ENCODE measurements at places on chromosomes 3 and 15.

- no peak for DNase-seq
Measured at GRCh38 chr3:13030684-13031083, 42.5 kb downstream of the IQSEC1 start.

DNA sequence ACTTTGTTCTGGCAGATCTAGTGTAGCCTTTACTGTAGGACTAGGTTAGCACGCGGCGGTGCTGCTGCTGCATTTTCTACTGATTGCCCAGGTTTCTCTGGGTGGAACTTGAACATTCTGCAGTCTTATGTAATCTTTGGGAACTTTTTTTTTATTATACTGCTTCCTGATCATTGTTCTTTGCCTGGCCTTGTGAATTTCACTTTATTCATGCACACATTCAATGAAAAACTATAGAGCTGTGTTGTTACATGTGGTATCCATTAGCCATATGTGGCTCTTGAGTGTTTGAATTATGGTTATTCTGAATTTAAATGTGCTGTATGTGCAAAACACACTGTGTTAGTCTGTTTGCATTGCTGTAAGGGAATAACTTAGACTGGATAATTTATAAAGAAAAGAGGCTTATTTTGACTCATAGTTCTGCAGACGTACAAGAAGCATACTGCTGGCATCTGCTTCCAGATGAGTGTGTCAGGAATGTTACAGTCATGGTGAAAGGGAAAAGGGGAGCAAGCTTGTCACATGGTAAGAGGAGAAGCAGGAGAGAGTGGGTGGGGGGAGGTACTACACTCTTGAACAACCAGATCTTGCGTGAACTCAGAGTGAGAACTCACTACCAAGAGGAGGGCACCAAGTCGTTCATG is 26.5 kb downstream of the MEF2A start:
- no peak for DNase-seq

- peak; percentile 61 for DNase-seq
Measured at GRCh38 chr3:126522363-126522788, 1.6 kb upstream of the CHST13 start.

GRCh38 chr3:148464246-148464645 is 233.5 kb upstream of the AGTR1 start:
- no peak for DNase-seq

DNA sequence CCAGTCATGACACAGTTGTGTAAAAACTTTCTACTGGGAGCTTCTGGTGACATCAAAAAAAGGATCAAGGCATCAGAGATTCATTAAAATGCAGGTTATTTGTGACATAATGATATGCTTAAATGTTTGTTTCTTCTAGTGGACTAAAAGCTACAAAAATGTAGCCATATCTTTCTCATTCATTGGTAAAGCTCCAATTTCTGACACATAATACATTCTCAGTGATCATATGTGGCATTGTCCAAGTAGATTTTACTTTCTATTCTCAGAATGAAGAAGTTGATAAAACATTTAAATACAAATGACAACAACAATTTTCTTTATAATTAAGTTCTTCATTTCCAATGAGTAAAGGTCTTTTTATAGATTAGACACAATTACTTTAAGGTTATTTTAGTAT is 71.0 kb upstream of the ARHGEF26 start:
- DNase-seq: no peak

DNA sequence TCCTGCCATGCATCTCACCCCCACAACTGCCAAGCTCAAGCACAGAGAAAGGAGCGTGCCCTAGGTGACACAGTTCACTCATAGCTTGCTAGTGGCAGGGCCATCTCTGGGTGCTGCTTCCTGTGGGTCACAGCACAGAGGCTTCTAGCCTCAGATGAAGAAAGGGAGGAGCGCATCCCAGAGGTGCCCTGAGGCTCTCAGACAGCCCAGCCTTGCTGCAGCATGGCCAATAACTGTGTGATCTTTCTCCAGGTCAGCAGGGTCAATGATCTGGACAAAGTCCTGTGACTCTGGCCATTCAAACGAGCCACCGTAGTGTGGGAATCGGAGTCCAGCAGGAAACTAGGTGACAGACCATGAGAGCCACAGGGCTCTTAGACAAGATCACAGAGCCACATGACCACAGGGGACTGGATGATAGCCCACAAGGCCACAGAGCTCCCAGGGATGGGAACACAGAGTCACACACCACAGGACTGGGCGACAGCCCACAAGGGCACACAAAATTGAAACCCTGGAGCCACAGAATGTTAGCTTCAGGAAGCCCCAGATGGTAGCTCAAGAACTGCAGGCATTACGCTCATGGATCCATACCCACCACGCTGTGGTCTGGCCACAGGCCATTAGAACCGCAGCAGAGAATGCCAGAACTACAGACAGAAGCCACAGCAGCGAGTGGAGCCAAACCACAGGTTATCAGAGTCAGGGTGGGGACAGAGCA is 25.9 kb upstream of the GRIP2 start:
- DNase-seq: no peak

GRCh38 chr3:23665741-23666140 is 140.0 kb upstream of the UBE2E1 start:
- DNase-seq: no peak

DNA sequence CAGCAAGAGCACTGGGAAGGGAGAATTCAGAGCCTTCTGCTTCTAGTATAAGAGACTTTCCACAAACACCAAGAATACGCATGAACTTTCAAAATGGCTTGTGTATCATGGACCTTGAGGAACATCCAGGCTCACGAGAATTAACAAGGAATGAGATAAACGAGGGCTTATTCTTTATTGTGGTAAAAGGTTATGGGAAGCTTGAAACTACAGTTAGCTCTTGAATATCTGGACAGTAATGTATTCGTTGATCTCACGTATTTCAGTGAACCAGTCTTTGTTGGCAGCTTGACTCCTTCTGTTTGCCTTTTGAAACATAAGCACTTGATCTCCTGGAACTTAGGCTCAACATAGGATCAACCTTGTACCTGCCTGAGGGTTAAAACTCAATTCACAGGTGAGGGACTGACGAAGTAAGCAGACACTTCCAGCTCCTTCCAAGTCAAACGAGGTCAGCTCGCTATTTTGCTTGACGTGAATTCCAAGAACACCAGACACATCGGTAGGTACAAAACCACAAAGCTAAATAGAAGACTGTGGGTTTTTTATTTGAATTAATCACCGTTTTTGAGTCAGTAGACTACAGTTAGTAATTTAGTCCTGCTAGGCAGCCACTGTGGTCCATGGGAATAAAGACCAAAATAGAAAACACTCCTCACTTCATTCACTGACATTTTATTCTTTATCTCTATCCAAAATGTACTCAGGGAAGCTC is 30.8 kb downstream of the GALNT15 start:
- DNase-seq: no peak

DNA sequence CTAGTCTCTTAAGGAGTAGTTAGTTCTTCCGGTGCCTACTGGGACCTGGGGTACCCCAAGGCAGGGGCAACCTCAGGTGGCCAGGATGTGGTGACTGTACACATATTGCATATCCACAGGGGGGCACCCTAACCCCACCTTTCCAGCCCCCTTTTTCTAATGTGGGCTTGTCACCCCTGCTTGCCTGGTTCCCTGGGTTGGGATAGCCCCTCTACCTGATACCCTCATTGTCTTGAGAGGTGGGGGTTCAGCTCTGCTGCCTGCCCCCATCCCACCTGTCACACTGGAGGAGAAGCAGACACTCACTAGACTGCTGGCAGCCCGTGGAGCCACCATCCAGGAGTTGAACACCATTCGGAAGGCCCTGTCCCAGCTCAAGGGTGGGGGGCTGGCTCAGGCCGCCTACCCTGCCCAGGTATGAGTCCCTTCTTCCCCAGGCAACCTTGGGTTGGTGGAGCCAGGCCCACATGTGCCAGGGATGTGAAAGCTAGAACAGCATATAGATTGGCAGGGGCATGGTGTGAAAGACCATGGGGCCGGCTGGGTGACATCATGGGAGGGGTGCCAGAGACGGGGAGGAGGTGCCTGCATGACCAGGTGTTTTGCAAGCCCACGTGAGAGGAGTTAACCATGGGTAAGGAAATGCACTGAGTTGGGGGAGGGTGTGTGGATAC is 4.0 kb downstream of the GLYCTK start:
- peak; percentile 2 for DNase-seq

DNA sequence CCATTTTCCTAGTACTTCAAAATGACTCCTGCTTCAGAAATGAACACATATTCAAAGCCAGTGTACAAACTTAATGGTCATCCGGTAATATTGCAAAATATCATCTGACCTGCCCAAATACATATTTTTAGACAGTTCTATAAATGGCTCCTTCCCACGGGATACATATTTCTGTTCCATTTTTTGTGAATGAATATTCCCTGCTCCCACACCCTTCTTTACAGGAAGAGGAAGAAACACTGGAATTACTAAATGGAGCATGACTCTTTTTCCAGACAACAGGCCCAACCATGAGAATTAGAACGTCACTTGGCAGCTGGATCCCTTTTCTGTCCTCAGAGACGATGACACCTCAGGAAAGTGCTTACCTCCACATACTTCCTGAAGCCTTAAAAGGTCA is 38.0 kb upstream of the CBLB start:
- no peak for DNase-seq

GRCh38 chr3:173733029-173733652 is 335.6 kb downstream of the NLGN1 start:
- DNase-seq: peak; percentile 44

DNA sequence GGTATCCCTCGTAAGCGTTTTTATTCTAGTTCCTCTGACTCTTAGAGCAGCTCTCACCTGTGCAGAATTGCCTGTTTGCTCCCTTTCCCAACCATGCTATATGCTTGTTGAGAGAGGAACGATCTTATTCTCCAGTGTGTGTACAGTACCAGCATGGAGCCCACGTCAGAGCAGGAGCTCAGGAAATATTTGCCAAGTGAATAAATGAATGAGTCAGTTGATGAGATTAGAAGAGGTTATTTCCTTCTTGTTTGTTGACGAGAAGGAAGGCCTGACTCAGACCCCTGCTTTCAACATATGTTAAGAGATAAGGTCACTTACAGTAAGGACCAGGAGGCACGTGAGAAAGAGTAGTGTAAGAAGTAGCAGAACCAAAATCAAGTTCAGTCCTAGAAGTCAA is 106.3 kb upstream of the ABHD17C start:
- DNase-seq: no peak

DNA sequence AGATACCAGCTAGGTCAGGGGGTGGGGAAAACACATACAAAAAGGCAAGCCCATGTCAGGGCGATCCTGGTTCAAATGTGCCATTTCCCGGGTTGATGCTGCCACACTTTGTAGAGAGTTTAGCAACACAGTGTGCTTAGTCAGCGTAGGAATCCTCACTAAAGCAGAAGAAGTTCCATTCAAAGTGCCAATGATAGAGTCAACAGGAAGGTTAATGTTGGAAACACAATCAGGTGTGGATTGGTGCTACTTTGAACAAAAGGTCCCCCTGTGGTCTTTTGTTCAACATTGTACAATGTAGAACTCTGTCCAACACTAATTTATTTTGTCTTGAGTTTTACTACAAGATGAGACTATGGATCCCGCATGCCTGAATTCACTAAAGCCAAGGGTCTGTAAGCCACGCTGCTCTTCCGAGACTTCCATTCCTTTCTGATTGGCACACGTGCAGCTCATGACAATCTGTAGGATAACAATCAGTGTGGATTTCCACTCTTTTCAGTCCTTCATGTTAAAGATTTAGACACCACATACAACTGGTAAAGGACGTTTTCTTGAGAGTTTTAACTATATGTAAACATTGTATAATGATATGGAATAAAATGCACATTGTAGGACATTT is 28.9 kb downstream of the TPM1 start:
- no peak for DNase-seq

DNA sequence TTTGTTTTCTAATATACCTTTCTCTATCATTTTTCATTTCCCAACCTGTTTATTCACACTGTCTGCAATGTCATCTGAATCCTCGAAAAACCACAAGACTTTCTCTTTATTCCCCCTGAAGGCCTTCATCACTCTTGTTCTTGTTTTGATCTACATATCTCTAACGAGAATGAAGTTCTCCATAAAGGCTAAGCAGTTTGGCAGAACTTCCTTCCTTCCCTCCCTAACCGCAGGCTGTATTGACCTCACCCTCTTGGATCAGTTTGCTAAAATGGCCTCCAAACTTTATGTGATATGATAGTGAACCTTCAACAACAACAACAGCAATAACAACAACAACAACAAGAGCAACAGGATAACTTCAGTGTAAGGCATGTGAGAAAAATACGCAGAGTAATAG is 392.8 kb downstream of the TIGIT start:
- DNase-seq: no peak

DNA sequence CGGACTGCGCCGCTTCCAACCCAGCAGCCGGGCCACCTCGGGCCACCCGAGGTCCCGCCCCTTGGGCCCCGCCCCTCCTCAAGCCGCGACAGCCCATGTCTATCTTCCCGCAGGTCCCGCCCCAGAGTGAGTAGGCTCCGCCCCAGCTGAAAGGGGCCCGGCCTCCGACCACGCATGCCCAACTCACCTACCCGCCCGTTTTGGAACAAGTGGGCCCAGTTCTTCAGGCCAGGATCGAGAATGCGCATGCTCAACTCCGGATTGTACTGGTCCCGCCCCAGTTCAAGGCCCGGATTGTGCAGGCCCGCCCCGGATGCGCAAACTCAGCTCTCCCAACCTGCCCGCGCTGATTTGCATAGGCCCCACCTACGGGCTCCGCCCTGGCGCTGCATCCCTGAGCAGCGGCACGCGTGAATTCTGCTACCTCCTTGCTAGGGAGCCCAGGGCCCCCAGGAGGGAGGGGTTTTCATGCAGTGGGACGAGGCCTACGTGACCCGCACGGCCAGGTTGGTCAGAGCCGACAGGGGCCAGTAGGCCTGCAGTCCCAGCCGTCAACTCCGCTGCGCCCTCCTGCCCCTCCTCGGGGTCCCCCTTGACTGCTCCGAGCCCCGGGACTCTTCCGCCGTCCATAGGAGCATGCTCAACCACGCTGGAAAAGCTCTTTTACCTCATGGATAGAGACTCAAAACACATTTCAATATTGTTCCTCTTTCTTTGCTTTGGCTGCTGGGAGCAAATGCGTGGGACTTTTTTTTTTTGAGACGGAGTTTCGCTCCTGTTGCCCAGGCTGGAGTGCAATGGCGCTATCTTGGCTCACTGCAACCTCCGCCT is at the start of gene PFKFB4:
Gene PFKFB4, minus strand, starts transcription at position 8 of the 831 bp plus-strand sequence. CDS start 26 bp downstream, outside the sequence.
- DNase-seq: peak; percentile 95

DNA sequence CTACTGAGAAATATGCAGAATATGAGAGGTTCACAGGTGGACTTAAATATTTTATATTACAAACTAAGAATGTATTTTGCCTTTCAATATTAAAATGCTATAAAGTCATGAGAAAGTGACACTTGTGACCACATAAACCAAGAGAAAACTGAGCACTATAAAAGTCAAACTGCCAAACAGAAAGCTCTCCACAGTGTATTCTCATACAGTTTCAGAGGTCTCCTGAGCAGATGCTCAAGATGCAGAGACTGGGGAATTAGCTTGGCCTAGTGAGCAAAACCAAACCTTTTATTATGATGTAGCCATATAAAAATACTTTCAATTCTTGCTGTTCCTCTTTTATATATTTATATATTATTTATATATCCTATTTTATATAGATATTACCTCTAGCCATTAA is 227.8 kb downstream of the TBC1D5 start:
- DNase-seq: no peak

- DNase-seq: no peak
Measured at GRCh38 chr15:46921891-46922290, 795.4 kb upstream of the SEMA6D start.

GRCh38 chr3:17179381-17180205 is 294.8 kb downstream of the PLCL2 start:
- peak; percentile 31 for DNase-seq

GRCh38 chr3:119723022-119723421 is 20.2 kb downstream of the CFAP91 start:
- DNase-seq: no peak

GRCh38 chr3:17394541-17395155 is 347.8 kb downstream of the TBC1D5 start:
- DNase-seq: no peak

- DNase-seq: peak; percentile 85
Measured at GRCh38 chr3:190811775-190812480, 50.6 kb downstream of the GMNC start.
